ENCODE measurements at places on chromosomes 7 and 10.

DNA sequence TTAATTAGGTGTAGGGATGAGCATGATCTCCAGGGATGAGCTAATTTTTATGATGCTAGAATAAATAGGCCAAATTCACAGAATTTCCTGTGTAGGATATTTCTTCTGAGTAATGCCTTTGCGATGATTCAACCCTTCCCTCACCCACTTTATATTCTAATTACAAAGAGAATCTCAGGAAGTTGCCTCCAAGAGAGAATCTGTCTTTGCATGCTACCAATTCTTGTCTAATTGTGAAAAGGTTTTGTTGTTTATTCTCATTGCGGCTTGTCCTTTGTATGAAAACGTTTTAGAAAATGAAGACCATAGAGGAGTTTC lies 6.3 kb downstream of the C7orf57 start:
- no peak for DNase-seq

DNA sequence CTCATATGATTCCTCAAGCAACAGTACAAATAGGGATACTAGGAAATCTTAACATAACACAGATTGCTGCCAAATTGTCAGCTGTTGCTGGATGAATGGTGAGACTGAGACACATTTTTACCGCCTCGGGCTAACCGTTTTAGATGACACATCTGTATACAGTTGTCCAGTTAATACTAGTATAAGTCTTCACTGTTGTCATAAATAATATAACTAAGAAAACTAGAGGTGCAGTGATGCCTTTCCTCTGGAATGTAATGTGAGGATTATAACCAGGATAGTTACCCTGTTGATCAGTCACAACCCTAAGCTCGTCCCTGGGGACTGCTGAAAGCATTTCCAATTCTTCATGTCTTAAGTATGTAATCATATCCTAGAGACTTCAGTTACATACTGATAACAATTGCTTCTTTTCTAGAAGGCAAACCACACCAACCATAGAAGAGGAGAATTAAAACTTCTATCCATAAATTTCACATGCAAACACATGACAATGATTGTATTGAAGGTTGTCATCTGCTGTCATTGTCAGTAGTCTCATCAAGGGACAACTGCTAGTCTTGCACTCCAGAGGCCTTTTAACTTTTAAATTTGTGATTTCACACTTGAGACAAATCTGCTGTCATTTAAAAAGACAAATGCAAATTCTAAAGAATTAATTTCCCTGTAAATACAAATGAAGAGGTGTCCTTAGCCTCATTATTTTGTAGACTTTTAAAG lies 100.4 kb upstream of the SEMA3D start:
- DNase-seq, result no peak

DNA sequence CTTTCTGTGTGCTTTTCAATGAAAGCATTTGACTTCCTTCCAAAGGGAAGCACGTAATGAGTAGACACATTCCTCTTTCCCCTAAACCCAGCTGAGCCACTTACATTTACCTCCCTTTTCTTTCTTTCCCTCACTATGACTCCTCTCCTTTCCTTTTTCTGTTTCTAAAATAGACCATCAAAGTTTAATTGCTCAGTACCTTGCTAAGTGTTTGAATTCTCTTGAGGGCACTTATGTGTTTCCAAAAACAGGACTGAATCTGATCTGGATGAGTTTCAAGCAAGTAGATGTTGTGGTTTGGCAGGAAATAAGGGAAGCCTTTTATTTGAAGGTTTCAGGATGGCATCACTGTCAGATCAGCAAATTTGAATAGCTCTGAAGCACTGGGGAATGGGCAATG lies 396.2 kb downstream of the REEP3 start:
- no peak for DNase-seq

GRCh38 chr7:118615-119391 lies 73.6 kb upstream of the FAM20C start:
- no peak for DNase-seq

- DNase-seq, result no peak
Measured at GRCh38 chr10:100333661-100334440, 3.8 kb upstream of the PKD2L1 start.

DNA sequence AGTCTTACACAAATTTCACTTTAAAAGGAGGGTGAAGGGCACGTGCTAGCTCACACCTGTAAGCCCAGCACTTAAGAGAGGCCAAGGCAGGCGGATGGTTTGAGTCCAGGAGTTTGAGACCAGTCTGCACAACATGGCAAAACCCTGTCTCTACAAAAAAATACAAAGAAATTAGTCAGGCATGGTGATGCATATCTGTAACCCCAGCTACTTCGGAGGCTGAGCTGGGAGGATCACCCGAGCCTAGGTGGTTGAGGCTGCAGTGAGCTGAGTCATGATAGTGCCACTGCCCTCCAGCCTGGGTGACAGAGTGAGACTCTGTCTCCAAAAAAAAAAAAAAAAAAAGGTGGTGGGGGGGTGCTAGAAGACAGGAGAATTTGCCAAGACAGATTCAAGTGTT lies 237.3 kb upstream of the KLF14 start:
- DNase-seq, result no peak

DNA sequence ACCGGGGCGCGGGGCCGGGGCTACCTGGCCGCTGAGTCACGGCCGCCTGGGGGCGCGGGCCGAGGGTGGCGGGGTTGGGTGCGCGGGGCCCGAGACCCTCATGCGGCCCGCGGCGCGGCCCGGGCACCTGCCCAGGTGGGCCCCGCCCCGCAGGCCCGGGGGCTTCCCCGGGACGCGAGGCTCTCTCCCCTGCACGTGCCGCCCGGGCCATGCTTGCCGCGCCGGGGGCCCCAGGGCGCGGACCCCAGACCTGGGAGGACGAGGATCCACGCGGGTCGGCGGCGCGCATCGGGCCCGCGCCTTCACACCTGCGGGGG lies 402 bp downstream of the MAFK start:
- DNase-seq, result no peak

DNA sequence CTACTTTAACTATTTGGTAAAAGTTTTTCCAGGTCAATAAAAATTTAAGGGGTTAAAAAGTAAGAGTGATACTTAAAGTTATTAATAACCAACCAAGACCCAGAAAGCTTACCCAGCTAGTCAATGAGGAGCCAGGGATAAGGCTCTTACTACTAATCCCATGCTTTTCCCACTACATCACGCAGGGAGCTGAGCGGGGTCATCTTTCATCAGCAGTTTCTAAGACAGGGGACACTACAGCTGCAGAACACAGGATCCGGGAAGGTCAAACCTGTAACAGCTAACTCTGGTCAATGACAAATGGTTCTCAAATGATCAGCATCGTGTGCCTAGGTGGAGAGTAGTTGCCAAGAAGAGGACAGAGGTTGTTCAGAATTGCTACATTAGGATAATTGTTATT lies 65.1 kb downstream of the RSU1 start:
- no peak for DNase-seq

DNA sequence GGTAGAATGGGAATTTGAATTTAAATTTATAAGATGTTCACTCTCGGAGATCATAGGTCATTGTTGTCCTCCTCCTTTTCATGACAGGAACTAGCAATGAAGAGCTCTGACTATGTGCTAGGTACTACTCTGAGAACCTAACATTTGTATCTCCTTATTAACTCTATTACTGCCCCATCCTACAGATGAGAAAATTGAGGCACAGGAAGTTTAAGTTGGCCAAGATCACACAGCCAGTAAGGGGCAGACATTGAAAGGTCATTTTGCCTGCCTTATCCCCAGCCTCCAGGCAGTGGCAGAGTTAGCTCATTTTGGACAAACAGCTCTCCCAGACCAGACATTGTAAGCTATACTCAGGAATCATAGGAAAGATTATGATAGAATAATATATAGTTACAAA lies 6.0 kb downstream of the SRGN start:
- no peak for DNase-seq

All from GM20000 (cell line).